ENCODE measurements at places on chromosomes 12 and 14. TPM values are rescaled to one million over a fixed set of nuclear protein-coding genes. Genes with fewer than 3 reads are reported as not detected.

DNA sequence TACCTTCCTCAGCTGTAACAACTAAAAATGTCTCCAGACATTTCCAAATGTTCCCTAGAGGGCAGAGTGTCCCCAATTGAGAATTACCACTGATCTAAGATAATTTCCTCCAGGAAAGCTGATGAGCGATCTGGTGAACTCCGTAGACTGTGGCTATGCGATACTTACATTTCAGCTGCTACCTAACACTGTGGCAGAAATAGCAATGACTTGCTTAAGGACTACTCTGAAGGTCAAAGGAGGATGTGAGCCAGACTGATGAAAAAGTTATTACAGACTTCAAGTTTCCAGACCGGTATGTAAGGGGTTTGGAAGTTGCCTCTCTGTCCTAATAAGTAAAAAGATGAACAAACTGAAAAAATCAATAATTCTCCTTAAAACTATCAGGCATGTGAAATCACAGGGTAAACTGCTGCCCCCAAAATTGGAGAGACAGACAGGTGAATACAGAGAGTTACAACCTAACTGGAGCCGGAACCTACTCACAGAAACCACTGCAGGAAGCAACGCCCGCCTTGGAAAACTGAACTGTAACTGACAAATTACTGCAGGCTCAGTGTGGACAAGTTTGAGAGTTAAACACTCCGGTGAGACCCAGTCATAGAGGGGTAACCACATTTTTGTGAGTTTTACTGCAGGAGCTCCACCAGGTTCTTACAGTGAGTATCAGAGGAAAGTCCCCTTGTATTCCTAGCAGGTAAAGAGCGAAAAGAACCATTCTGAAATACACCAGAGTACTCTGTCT is 60.0 kb upstream of the PARP11 start:
- no peaks in the 10 kb centered on the region for H3K27me3 ChIP-seq
- no peak overlapping the region for H3K4me3 ChIP-seq
- DNase-seq, result no peak
- no peaks in the 10 kb centered on the region for H3K36me3 ChIP-seq

- no peak for DNase-seq
- H3K4me1 ChIP-seq, result peaks cover 36% of the 10 kb centered on the region
- H3K36me3 ChIP-seq, result no peaks in the 10 kb centered on the region
Measured at GRCh38 chr12:123040106-123040505, 59.6 kb downstream of the ARL6IP4 start.

DNA sequence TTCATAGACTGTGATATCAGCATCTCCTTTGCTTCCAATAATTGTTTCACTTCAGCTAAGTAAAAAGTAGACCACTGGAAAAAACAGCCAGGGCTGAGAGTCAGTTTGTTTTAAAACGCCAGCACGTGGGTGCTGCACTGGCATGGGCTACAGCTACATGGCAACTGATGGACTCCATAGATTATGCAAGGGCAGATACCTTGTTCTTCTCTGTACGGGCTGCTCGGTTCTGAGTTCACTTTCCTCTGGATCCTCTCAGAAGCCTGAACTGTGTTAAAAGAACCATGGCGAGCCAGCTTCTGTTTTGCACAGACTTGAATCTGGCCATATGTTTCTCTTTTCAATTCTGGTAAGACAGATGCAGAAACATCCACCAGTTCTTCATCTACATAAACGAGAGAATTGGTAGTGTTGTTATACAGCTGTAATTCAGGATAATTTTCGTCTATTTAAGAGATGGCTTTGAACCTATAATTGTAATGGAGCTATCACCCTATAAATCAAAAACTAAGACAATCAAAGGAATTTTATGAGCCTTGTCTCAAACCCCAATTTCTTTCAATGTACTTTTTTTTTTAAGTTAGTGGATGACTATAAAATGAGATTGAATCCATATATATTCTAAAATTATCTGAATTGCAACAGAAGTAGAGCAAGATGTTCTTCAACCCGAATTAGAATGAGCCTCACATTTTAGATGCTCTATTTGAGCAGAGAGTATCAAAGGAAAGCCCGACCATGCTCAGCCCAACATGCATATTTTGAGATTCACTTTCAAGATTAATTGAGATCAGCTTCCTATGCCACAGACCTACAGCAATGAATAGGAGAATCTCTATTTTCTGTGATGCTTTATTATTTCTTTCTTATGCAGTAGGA is 31.5 kb downstream of the E2F7 start:
- no peak overlapping the region for H3K4me3 ChIP-seq

GRCh38 chr14:54638135-54638446 is 71.2 kb downstream of the SAMD4A start:
- no peaks in the 10 kb centered on the region for H3K27me3 ChIP-seq
- H3K36me3 ChIP-seq, result no peaks in the 10 kb centered on the region
- peaks cover 19% of the 10 kb centered on the region for H3K4me1 ChIP-seq
- H3K4me3 ChIP-seq, result no peak overlapping the region
- no peak overlapping the region for H3K27ac ChIP-seq

DNA sequence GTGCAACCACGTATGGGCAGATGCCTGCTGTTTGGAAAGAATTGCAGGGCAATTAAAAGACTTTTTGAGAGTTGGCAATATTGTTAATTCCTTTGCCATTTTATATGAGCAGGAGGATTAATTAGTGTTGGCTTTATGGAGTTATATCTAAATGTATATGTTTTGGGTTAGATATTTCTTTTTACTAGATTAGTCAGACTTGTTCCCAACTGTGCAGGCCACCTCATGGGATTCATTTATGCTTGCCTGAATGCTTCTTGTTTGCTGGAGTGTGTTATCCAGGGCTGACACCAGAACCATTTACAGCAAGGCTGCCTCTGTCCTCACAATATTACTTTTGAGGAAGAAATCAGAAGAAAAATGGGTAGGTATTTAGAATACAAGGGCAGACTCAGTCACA is 192.5 kb downstream of the KTN1 start:
- H3K4me1 ChIP-seq, result no peaks in the 10 kb centered on the region
- H3K27me3 ChIP-seq, result no peaks in the 10 kb centered on the region

DNA sequence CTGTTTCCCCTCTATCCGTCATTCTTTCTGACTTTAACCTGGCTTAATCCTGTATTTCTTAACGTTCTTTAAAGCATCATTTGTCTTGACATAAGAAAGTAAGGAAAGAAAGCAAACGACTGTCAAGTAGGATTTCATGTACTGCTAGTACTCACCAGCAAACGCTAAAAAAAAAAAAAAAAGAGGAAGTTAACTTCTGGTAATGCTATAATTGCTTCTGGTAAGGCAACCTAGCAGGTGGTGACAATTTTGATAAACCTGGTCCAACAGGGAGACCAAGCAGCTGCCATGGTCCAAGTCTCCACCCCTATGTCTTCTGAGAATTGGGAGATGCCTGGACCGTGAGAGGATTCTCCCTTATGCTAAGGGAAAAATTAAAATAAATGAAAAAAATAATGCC is 306.6 kb downstream of the DAD1 start:
- H3K36me3 ChIP-seq, result no peaks in the 10 kb centered on the region
- DNase-seq, result no peak
- H3K27ac ChIP-seq, result no peak overlapping the region
- no peaks in the 10 kb centered on the region for H3K4me1 ChIP-seq
- H3K27me3 ChIP-seq, result no peaks in the 10 kb centered on the region
- H3K4me3 ChIP-seq, result no peak overlapping the region

The MYF6 gene
- total RNA-seq, result not detected

GRCh38 chr14:87065366-87065765 is 927.6 kb downstream of the GALC start:
- DNase-seq, result no peak
- H3K27ac ChIP-seq, result no peak overlapping the region
- H3K36me3 ChIP-seq, result no peaks in the 10 kb centered on the region
- H3K4me1 ChIP-seq, result no peaks in the 10 kb centered on the region
- H3K27me3 ChIP-seq, result no peaks in the 10 kb centered on the region

DNA sequence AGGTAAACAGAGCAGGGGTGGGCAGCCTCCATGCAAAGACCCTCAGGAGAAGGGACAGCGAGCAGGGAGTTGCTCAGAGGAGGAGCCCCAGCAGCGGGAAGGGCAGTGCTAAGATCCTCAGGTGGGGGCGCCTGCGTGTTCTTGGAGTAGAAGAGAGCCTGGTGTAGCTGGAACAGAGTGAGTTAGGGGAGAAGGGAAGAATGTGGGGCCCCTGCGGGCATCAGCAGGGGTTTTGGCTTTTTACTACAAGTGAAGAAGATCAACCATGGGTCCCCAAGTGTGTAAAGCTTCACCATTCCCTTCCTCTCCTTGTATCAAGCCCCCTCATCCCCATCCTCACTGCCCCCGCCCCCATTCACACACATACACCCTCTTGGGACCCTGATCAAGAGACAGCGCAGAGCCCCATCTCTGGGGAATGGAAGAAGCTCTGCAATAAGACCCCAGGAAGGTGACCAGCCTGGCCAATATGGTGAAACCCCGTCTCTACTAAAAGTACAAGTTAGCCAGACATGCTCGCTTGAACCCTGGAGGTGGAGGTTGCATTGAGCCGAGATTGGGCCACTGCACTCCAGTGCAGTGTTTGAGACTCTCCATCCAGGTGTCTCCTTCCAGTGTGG is 10.2 kb upstream of the TMEM119 start:
- no peak overlapping the region for H3K4me3 ChIP-seq
- peaks cover 3% of the 10 kb centered on the region for H3K27me3 ChIP-seq
- peaks cover 6% of the 10 kb centered on the region for H3K4me1 ChIP-seq
- DNase-seq, result no peak
- no peaks in the 10 kb centered on the region for H3K36me3 ChIP-seq
- H3K27ac ChIP-seq, result no peak overlapping the region

DNA sequence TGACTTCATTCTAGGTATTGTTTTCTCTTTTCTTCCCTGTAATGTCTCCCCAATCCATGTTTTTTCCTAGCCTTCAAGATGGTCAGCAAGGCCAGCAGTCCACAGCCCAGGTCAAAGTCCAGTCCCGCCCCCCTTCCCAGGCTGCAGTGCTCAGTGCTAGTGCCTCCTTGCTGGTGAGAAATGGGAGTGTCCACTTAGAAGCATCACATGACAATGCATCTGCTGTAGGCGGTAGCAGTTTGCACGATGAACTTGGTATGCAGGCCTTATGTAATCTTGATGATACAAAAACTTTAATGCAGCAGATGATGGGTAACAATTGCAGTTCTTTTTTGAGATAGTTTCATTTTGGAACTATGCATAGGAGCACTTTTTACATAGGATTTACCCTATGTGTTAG is 88.4 kb downstream of the PCNX1 start:
- H3K36me3 ChIP-seq, result peaks cover 6% of the 10 kb centered on the region
- H3K4me3 ChIP-seq, result no peak overlapping the region
- no peaks in the 10 kb centered on the region for H3K27me3 ChIP-seq

- no peak for DNase-seq
- H3K36me3 ChIP-seq, result no peaks in the 10 kb centered on the region
- no peak overlapping the region for H3K4me3 ChIP-seq
Measured at GRCh38 chr12:121788176-121788818, 5.2 kb downstream of the RHOF start.

DNA sequence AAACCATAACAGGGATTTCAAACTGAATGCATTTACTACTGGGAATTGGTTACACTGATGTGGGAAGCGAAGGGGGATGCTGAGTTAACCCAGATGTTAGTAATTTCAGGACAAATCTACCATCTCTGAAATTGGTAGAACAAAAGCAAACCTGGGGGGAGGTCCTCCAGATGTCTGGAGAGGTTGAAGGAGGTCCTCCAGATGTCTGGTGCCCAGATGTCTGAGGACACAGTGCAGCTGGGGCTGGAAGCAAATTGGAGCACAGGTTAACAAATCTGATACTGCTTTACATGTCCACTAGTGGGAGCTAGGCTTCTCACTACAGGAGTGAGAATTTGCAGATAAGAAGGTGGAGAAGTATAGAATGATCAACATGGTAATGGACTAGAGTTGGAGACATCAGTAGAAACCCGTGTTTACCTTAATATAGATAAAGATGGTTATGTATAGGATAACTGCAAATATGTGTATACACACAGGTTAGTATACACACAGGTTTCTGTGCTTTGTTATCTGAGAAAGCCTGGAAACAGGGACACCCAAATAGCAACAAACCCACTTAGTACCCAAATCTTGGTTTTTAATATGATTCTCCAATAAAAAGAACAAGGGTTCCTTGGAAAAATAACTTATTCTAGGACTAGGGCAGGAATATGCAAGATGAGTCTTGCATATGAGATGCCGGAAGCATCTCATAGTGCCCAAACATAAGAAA is 162.5 kb downstream of the C12orf50 start:
- no peaks in the 10 kb centered on the region for H3K36me3 ChIP-seq
- DNase-seq, result no peak
- H3K4me1 ChIP-seq, result no peaks in the 10 kb centered on the region
- no peak overlapping the region for H3K27ac ChIP-seq

The SLC7A7 gene
- not detected for total RNA-seq

DNA sequence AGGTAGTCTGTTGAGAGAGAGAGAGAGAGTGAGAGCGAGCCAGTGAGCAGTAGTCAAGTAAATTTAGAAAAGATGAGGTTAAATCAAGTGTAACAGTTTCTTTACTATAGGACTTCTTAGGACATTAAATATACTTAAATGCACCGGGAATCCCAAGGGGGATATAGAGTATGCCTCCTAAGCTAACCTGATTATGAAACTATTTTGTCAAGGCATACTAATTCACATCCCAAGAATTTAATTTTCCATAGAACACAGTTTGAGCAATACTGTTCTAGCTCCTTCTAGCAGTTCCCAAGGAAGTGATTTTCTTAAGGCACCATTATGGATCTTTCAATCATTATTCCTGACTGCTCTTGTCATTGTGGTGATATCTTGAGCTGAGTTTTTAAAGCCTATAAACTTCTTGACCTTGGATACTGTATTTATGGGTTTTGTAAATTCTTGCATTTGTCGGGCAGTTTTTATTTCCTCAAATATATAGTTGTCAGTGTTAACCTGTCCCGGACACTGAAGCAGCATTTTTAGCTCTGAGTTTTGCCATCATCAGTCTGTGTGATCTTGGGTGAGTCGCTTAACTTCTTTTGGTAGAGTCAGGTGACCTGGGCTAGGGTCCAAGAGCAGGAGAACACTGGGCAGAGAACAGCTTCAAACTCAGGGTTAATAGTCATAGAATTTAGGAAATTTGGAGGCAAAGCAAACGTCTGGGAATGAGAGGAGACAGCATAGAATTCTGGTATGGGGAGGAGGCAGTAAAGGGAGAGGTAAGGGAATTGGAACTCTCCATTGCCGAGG is 196.5 kb upstream of the FRMD6 start:
- H3K27ac ChIP-seq, result no peak overlapping the region
- no peak overlapping the region for H3K4me3 ChIP-seq
- H3K4me1 ChIP-seq, result no peaks in the 10 kb centered on the region
- H3K36me3 ChIP-seq, result no peaks in the 10 kb centered on the region
- no peak for DNase-seq

DNA sequence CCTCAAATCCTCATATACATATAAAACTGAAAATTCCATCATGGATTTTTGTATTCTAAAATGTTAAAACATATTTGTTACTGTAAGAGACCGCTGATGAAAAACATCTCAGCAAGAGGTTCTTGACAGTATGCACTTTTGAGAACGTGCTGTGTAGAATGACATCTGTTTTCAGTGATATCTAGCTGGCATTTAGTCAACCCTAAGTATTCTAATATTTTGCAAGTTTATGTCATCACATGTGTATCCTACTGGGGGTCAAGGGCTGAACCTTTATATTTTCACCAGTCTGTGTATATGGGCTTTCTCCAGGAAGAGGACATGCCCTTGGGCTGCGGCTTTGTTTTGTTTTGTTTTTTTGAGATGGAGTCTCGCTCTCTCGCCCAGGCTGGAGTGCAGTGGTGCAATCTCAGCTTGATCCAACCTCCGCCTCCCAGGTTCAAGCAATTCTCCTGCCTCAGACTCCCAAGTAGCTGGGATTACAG is 22.0 kb upstream of the YARS2 start:
- H3K36me3 ChIP-seq, result no peaks in the 10 kb centered on the region
- H3K27me3 ChIP-seq, result no peaks in the 10 kb centered on the region
- DNase-seq, result no peak
- no peaks in the 10 kb centered on the region for H3K4me1 ChIP-seq

The COX6A1 gene
- 86.4 TPM for total RNA-seq
